ENCODE measurements at places on chromosomes 7 and 10.

DNA sequence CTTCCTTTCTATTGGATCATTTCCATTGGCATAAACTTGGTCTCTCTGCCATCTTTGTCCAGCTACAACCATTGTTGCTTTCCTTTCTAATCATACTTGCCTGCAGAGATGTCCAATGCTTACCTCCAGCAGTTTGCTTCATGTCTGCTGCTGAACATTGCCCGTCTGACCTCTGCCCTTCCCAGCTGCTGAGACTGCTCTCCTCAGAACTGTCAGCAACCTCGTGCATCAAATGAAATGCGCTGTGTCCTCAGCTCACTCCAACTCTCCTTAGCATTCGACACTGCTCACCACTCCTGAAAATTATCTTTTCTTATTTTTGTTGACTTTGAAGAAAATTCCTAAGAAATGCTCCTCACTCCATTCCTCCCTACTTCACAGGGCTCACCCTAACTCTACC, 5.0 kb downstream of the FAM170B start:
- DNase-seq, result no peak

- no peak for DNase-seq
Observed at GRCh38 chr7:2461268-2462026, 14.8 kb downstream of the GRIFIN start.

- no peak for DNase-seq
Observed at GRCh38 chr7:65250216-65250615, 123.4 kb upstream of the ZNF92 start.

DNA sequence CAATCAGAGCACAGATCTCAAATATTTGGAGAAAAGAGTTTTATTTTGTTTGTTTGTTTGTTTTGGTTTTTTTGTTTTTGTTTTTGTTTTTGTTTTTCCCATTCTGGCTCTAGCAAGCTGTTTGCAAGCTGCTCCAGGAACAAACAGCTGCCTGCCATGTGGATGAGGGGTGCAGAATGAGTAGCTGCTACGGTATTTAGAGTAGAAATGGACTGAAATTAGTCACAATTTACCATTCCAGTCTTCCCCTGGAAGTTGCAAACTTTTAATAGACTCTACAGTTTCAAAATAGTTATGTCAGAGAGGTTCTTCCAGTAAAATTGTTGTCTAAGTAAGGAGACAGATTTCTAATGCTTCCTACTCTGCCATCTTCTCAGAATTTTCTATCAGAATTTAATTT, 27.1 kb upstream of the TAS2R16 start:
- DNase-seq, result peak; percentile 47

DNA sequence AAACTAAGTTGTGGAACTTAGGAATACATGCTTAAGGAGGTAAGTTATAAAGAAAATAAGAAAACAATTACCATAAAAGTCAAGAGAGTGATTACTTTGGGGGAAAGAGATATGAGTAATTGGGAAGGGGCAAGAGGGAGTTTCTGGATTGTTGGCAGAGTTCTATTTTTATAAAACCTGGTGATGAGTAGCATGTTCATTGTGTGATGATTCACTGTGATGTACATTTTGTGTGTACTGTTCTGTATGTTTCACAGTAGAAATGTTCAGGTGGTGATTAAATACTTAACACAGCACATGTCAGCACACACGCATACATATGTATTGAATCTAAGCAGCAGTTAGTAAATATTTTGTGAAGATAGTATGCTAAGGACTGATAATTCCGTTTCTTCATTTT, 9.7 kb upstream of the OIT3 start:
- no peak for DNase-seq

- no peak for DNase-seq
Observed at GRCh38 chr7:157396316-157397035, 59.7 kb downstream of the DNAJB6 start.

- DNase-seq, result peak; percentile 80
Observed at GRCh38 chr7:132577206-132578049, 1.2 kb upstream of the PLXNA4 start.

DNA sequence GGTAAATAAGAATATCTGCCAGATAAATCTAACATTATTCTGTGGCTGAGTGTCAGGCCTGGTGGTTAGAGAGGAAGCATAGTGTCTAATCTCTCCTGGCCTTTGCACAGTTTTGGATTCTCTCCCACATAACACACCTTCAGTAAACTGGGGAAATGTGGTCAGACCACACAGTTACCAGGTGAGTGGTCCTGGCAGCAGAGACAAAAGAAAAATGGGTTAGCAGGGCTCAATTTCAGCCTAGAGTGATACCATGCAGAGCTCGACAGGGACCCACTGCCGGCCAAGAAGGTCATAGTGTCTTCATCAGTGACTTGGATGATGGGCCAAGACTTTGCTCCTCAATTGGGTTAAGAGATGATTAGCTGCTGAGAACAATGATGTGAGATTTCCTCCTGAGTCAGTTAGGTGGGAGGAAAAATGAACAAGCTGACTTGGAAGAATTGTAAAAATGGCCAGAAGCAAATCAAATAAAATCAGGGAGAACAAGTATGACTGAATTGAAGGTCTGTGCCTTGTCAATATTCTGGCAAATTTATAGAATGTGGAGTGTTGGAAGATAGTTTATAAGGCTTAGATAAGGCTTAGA, 69.2 kb upstream of the EFCAB10 start:
- DNase-seq, result no peak

DNA sequence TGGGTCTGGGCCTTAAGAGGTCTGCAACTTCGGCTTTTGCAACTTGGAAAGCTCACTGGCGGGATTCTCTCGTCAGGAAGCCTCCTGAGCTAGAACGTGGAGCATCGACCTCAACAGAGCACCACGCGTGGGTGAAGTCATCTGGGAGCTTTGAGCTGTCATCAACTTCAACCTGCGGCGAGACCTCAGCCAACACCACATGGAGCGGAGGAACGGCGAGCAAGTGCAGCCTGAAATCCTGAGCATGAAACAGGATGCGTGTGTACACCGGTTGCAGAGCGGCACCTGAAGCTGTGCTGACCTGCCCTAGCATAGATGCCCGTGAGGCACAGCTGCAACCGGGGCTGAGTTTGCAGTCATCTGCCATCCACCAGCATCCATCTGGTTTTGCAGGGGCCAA, 295.7 kb upstream of the SHH start:
- DNase-seq, result no peak

DNA sequence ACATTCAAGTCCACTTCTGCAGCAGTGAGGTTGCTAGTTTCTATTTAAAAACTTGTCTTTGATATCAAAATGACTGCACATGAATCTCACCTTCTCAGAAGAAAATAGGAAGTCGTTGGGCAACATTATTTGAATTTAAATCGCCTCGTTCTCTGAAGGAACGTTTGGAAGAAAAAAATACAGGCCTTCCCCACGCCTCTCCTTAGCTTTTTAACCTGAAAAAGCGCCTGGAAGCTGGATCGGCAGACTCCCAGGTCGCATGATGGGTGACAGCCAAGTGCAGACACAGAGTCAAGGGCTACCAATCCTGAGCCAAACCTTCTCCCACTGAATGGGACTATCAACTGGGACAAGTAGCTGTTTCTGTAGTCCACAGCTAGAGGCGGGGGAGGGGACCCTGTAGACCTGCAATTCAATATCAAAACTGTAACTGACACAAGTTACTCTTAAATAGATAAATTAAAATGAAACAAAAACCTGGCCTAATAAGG, 2.2 kb downstream of the FAM53B start:
- DNase-seq, result no peak

DNA sequence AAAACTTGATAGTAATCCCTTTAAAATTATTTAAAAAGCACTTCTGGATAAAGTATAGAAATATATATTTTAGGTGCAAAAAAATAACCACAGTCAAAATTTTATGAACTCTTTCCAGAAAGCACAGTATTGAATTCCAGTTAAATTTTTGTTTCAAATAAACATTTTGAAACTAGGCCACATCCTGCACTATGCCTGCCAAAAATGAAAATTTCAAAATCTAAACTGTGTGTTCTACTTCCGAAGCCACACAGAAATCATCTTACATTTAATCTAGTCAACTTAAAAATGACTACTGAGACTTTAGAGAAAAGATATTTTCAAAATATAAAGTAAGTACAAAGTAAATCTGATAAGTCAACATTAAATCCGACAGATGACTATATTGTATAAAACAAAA, 50.0 kb downstream of the MAGI2 start:
- DNase-seq, result peak; percentile 53

DNA sequence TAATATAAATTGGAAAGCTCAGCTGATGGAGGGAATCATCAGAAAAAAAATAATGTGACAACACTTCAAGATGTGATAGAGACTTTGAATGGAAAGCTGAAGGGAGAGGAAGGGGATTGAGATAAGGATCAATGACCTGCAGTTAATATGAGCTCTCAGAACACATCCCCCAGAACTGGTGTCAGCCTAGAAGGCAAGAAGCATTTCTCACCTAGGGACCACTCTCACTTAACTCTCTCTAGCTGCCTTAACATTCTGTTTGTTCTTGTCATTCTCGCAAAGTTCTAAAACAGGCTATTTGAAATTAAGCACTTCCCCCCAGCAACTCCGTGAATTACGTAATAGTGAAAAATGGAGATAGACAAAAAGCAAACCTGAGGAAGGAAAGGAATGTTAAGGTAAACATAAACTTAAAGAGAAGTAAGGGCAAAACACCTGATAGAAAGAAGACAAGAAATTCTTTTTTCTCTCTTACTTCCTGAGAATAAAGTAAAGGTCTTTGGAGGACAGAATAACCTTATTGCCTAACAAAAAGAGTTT, 1.2 kb upstream of the MPP7 start:
- DNase-seq, result no peak

DNA sequence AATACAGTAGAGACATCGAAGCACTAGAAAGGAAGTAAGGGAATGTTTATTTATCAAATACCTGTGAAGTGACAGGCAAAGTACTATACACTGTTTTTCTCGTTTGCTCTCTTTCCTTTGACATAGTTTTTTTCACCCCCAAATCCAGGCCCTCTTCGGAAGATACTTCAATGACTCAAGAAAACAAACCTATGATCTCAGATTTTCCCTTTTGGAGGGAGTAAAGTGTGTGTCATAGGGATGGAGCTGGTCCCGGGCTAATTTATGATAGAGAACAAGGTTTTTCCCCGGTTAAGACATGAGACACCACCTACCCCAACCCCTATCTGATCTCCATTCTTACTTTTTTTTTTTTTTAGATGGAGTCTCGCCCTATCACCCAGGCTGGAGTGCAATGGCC, 61.7 kb downstream of the MAP3K8 start:
- DNase-seq, result no peak

DNA sequence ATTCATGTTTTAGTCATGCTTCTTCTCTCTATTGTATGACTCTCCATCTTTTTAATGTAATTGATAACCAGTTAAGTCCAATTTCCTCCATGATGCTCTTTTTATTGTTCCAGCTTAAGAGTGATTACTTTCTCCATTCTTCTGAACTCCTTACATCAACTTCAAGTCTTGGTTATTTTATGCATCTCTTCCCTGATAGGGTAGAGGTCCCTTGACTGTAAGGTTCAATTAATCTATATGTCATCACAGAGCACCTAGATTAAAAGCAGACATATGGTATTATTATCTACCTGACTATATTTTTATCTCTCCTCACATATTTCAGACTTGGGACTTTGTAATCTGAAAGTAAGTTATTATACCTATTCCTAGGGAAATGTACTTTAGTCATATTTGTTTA, 853.1 kb downstream of the REEP3 start:
- no peak for DNase-seq

DNA sequence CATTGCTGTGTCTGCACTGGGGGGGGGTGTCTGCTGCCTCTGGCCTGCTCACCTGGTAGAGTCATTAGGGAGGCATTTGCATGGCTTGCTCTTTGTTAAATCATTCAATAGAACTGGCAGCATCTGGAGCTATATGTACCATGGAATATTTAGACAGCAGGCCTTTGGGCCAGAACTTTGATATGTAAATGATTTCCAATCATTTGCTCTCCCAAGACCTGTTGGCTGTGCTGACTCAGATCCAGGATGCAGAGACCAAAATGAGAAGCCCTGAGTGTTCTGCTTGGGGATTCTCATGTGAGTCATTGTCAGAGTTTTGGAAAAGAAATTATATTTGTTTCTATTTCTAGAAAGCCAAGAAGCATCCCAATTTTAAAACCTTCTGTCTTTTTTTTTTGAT, 257.6 kb upstream of the IGFBP3 start:
- DNase-seq, result peak; percentile 36

GRCh38 chr10:85619832-85620231, 746.8 kb downstream of the GRID1 start:
- DNase-seq, result no peak

GRCh38 chr10:3417096-3417495, 244.5 kb upstream of the PITRM1 start:
- DNase-seq, result no peak

- DNase-seq, result no peak
Observed at GRCh38 chr10:96275685-96276418, 4.5 kb upstream of the BLNK start.

DNA sequence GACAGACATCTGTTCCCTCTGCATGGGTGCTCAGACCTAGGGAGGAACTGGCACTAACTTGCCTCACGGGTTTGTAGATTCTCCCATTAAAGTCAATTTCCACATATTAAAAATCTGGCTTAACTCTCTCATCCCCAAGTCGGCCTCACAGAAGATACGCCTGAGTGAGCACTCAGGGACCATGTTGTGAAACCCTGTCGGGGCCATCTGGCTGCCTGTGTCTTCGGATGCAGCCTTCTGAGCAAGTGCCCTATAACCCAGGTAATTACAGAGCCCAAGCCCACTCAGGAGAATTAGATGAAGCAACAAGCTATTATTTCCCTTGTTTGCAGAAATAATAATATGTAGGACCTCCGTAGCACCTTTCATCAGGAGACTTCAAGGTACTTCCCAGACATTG, 219.3 kb upstream of the GLI3 start:
- no peak for DNase-seq

GRCh38 chr7:127629268-127629854, 11.4 kb upstream of the PAX4 start:
- DNase-seq, result no peak

DNA sequence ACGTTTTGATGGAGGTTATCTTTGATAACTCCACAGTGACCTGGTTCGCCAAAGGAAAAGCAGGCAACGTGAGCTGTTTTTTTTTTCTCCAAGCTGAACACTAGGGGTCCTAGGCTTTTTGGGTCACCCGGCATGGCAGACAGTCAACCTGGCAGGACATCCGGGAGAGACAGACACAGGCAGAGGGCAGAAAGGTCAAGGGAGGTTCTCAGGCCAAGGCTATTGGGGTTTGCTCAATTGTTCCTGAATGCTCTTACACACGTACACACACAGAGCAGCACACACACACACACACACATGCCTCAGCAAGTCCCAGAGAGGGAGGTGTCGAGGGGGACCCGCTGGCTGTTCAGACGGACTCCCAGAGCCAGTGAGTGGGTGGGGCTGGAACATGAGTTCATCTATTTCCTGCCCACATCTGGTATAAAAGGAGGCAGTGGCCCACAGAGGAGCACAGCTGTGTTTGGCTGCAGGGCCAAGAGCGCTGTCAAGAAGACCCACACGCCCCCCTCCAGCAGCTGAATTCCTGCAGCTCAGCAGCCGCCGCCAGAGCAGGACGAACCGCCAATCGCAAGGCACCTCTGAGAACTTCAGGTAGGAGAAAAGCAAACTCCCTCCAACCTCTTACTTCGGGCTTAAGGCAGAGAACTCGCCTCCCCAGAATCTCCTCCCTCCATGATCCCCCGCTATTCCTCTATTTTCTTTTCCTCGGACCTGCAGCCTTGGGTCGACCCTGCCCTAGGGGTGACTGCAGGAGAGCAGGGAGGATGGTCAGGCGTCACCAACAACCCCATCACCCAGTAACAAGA, at the start of gene SERPINE1:
Gene SERPINE1 (plus strand): TSS at position 454 of the 809 bp plus-strand sequence. CDS start 1,290 bp downstream, outside the sequence.
- peak; percentile 100 for DNase-seq
